CD8-positive, alpha-beta memory T cell (primary cell): ENCODE measurements at places on chromosomes 12 and 14.

- H3K27me3 ChIP-seq, result no peaks in the 10 kb centered on the region
- H3K27ac ChIP-seq, result no peak overlapping the region
- DNase-seq, result no peak
- no peak overlapping the region for H3K4me3 ChIP-seq
- H3K36me3 ChIP-seq, result no peaks in the 10 kb centered on the region
- H3K4me1 ChIP-seq, result no peaks in the 10 kb centered on the region
These were observed 48.2 kb upstream of the MANSC4 start for GRCh38 chr12:27828196-27828595.

DNA sequence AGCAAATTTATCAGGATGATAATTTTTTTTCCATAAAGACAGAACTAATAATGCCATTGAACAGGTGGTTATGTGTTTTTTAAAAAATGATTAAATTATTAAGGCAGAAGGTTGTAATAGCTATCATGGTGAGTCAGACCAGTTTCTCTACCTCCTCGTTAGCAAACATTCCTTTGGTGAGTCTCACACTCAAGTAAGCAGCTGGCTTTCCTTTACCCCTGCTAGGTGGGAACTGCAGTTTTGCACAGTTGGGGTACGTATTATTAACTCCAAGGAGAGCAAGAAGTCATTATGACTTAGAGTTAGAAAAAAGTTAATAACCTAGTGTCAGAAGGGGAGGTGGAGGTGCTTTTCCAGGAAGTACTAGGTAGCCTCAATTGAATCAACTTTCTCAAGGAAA lies 165.3 kb downstream of the SNAPC1 start:
- H3K36me3 ChIP-seq, result no peaks in the 10 kb centered on the region
- no peak overlapping the region for H3K27ac ChIP-seq
- H3K4me1 ChIP-seq, result no peaks in the 10 kb centered on the region
- DNase-seq, result no peak

DNA sequence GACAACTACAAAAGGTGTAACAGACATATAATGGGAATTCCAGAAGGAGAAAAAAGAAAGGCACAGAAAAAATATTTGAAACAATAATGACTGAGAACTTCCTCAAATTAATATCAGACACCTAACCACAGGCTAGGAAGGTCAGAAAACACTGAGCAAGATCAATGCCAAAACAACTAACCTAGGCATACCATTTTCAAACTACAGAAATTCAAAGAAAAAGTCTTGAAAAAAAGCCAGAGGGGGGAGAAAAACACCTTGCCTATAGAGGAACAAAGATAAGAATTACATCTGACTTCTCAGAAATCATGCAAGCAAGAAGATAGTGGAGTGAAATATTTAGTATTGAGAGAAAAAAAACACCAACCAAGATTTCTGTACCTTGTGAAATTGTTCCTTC lies 77.8 kb downstream of the RIN3 start:
- H3K27me3 ChIP-seq, result no peaks in the 10 kb centered on the region
- H3K4me3 ChIP-seq, result no peak overlapping the region
- DNase-seq, result no peak
- no peaks in the 10 kb centered on the region for H3K36me3 ChIP-seq

DNA sequence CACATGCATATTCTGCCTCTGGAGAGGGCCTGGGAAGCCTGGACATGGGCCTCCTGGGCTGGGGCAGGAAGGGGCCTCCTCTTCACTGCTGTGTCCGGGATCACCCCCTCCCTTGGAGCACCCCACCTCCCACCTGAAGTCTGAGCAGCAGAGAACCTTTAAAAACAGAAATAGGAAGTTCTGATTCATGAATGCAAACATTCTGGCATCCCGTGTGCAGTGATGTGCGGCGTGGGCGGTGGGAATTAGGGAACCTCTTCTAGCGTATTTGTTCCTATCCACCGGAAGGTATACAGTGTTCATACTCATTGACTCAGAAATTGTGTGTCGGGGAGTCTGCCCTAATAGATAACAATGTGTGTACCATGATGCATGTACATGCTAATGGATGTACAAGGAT lies 46.2 kb downstream of the C14orf132 start:
- DNase-seq, result no peak
- H3K27ac ChIP-seq, result no peak overlapping the region
- H3K27me3 ChIP-seq, result no peaks in the 10 kb centered on the region
- H3K4me3 ChIP-seq, result no peak overlapping the region
- no peaks in the 10 kb centered on the region for H3K36me3 ChIP-seq
- H3K4me1 ChIP-seq, result no peaks in the 10 kb centered on the region

- H3K36me3 ChIP-seq, result no peaks in the 10 kb centered on the region
- H3K4me1 ChIP-seq, result peaks cover 6% of the 10 kb centered on the region
- DNase-seq, result no peak
- no peaks in the 10 kb centered on the region for H3K27me3 ChIP-seq
- no peak overlapping the region for H3K4me3 ChIP-seq
These were observed 120.1 kb downstream of the TTC7B start for GRCh38 chr14:90695997-90696660.
